ENCODE measurements at places on chromosomes 7 and 10.

- no peak for DNase-seq
Observed at GRCh38 chr7:114426382-114426781, 11.8 kb downstream of the FOXP2 start.

- peak; percentile 9 for DNase-seq
Observed at GRCh38 chr7:37287131-37287855, 161.4 kb downstream of the ELMO1 start.

DNA sequence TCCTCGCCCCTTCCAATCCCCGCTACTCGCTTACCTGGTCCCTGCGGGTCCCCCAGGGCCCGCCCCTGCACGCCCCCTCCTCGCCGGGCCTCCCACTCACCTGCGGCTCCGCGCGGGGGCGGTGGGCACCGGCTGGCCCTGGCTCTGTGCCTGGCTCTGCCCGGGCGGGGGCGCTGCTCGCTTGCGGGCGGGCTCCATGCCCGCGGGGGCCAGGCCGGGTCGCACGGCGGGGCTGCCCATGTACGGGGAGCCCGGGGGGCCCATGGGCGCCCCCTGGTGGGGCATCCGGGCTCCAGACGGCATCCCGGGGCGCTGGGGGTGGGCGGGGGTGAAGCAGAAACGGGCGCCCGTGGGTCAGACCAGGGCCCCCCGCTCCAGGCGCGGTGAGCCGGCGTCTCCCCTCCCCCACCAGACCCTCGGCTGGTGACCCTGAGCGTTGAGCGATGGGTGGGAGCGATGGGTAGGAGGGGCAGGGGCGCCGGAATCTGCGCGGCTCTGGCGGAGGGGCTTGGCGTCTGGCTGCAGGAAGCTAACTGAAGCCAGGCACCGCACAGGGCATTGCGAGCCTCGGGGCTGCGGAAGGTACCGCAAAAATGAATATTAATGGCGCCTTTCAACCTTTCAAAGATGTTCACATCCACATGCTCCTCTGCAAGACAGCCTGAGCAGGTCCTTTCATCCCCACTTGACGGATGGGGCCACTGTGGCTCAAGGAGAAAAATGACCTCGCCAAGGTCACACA is 3.0 kb downstream of the SMARCD3 start:
- DNase-seq, result no peak

- no peak for DNase-seq
Observed at GRCh38 chr10:100009793-100010676, at the start of gene DNMBP. Gene DNMBP, minus strand, starts transcription at chr10:100009947. Its CDS starts 37,823 bp downstream, at chr10:99972124.

DNA sequence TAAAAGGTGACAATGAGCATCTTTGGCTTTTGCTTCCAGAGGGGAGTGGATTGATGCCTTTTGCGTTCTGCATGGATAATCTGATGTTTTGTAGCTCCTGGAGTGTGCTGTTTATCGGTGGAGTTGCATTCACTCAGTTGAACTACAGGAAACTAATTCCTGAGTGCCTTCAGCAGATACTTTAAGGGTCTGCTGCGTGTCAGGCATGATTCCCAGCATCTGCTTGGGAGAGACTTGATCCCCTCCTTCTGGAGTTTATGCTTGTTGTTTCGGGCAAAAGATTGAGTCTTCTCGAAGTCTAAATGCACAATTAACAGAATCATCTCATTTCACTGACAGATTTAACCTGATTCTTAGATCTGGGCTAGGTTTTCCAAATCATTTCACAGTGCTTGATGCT is 46.2 kb downstream of the CELF2 start:
- no peak for DNase-seq

DNA sequence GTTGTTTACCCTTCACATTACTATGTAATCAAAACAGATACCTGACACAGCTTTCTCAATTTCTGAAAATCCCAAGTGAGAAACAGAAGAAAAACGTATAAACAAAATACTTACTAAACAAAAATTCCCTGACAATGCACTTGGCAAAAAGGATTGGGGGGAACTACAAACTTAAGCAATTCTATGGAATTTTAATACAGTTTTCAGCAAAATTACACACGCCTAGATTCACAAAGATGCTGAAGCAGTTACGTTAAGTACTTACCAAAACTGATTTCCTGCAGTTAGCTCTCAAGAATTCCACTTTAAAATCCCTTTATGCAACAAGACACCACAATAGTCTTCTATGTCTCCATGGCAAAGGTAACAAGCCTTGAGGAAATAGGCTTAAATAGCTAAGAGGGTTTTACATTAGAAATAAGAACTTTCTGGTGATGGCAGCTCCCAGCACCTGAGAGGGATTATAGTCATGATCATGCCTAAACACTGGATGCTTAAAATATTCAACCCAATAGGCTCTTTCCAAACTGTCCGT is 10.8 kb downstream of the TOMM7 start:
- DNase-seq, result no peak

GRCh38 chr7:100407285-100408180 is 21.0 kb downstream of the ZCWPW1 start:
- peak; percentile 78 for DNase-seq

DNA sequence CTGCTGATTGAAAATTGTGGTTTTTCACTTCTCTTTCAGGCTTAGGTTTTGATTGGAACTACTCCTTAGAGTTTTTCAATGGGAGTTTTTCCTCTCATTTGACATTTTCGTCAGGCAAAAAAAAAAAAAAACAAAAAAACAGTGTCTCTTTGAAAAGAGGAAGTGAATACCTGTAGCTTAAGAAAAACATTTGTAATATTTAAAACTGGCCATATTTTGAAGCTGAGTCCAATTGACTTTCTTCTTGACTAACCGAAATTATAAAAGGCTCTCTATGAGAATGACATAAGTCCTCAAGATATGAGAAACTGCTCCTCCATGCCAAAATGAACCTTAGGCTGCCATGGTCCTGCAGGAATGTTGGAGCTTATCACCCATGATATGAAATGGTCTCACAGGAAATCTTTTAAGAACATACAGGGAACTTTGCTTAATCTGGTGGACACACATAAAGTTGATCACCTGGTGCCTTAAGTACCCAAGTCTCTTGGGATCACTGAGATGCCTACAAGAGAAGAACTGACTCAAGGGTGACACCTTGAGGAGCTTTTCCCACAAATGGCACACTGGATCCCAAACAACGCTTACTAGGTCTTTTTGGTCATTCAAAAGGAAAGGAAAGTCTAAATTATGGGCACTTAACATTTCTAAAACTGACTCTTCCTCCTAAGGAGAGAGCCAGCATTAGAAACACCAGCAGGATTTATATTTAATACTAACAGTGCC is 263.4 kb downstream of the CDC14C start:
- no peak for DNase-seq

GRCh38 chr10:127117125-127117524 is 79.3 kb downstream of the INSYN2A start:
- DNase-seq, result peak; percentile 40

DNA sequence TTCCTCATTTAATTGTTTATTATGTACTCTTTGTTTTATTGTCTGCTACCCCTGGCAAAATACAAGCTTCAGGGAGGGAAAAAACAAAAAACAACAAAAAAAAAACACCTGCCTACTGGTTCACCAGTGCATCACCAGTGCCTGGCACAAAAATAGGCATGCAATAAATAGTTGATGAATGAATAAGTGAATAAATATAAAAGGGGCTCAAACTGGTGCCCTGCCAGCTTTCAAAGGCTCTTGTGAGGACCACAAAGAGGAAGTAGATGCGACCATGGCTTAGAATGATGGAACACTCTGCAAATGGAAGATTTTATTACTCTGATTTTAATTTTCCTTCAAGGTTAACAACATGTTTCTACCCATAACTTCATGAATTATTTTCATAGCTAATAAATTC is 213.0 kb upstream of the INHBA start:
- DNase-seq, result no peak

DNA sequence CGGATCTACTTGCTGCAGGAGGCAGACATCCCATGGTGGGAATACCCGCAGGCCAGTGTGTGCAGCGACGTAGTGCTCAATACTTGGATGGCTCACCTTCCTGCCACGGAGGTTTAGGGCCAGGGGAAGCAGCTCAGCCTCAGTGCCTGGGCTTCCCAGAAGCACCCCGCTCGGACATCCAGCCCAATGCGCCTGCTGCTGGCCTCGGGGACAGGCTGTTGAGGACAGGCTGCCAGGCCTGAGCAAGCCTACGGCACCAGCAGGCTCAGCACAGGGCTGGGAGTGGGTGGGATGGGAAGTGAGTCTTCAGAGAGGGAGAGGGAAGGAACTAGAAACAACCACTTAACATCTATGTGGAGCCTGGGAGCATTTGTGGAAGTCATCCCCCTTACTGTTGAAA is 441.3 kb upstream of the MGMT start:
- no peak for DNase-seq

DNA sequence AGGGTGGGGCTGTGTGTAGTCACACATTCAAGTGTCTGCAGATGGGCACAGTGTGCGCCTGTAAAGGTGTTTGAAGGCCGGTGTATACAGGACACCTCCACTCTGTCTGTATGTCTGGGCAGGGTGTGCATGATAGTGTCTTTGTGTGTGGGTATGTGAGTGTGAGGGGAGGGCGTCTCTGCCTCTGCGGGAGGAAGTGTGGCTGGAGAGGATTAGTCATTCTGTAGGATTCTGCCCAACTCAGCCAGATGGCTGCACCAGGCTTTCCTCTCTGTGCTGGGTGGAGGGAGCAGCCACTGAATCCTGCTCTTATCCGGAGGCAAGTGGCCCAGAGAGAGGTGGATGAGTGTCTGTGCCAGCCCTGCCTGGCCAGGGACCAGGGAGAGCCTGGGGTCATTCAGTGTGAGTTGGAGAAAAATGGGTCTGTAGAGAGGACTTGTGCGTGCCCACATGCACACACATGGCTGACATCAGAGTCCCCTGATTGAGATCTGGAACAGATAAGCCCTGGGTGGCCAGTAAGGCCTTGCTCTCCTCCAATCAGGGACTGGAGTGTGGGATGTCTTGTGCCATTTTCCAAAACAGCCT is 1.7 kb downstream of the SFXN3 start:
- DNase-seq, result peak; percentile 79

DNA sequence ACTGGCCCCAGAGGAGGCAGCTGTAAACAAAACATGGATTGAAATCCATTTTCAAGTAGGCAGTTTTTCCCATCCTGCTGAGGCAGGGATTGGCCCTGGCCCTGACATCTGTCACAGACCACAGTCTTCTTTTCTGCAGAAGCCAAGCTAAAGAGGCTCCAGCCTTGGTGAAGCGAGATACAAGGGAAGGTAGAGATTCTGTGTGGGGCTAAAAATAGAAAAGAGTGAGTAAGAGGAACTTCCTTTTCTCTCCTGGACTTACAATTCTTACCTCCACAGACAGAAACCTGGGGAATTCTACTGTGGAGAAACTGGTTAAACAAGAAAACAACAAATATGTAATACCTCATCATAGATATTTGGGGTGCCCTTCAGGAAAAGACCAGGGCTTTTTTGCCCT is 624.8 kb upstream of the FZD8 start:
- DNase-seq, result peak; percentile 19

- no peak for DNase-seq
Observed at GRCh38 chr7:115971506-115971905, 59.1 kb downstream of the TFEC start.

DNA sequence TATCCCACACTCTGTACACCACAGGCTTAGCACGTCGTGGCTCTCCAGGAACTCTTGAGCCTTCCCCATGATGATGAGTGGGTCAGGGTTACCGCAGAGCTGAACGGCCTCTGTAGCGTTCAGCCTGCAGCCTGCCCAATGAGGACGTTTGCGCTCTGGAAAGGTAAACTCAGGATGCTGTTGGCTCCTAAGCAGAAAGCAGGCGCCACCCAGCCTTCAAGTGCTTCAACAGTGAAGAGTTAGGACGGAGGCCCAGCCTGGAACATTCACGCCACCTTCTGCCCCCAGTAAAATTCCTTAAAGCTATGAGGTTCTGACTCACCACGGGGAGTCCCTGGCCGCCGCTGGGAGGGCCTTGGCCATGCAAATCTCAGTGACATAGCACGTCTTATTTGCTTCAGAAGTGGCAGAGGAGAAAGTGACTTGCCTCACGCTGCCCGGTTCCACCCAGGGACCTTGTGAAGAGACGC is 161.5 kb upstream of the SH2B2 start:
- peak; percentile 87 for DNase-seq

DNA sequence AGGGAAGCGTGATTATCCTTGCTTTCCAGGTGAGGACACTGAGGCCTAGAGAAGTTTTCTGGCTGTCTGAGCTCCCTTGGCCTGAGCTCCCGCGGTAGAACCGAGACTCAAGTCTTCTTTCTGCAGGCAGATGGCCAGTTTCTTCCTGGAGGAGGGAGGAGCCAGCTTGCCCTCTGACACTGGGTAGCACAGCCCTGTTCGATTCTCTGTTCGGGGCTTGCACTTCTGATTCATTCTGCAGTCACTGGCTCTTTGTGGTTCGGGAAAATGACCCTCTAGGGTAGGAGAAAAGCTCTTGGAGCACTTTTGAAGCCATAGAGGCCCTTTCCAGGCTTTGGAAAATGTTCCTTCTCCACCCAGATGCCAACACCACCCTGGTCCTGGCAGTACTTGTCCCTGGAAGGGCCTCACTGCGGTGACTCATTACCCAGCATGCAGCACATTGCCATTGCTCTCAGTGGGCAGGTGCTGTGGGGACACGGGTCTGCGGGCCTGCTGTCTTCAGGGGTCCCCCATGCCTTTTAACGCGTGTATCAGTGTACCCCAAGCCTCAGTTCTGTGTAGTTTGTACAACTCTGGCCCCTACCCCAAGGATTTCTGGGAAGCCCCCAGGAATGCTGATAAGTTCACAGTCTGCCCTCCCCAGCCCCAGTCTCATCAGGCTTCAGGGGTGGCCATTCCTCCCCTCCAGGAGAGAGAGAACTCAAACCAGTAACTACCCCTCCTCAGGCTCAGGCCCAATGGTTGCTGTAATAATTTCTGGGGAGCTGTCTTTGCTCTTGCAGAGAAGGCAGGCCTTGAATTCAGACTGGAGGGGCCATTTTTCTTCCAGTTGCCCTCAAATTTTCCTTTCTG is 11.9 kb downstream of the CHST3 start:
- peak; percentile 86 for DNase-seq

Measured in renal cortical epithelial cell (primary cell).